ENCODE measurements at places on chromosomes 2 and 18. TPM values are rescaled to one million over a fixed set of nuclear protein-coding genes. Genes with fewer than 3 reads are reported as not detected.

- peak; percentile 62 for DNase-seq
- no peaks in the 10 kb centered on the region for H3K36me3 ChIP-seq
- peaks cover 18% of the 10 kb centered on the region for H3K27me3 ChIP-seq
- no peaks in the 10 kb centered on the region for H3K4me1 ChIP-seq
- H3K27ac ChIP-seq, result no peak overlapping the region
Measured at GRCh38 chr2:121095257-121096080, 189.5 kb downstream of the TFCP2L1 start.

The SNORC gene
- total RNA-seq, result 3.0 TPM

- H3K27me3 ChIP-seq, result no peaks in the 10 kb centered on the region
- peaks cover under 1% of the 10 kb centered on the region for H3K36me3 ChIP-seq
- H3K4me1 ChIP-seq, result peaks cover 7% of the 10 kb centered on the region
- H3K27ac ChIP-seq, result no peak overlapping the region
Measured at GRCh38 chr2:240338274-240338673, 97.2 kb upstream of the GPC1 start.

DNA sequence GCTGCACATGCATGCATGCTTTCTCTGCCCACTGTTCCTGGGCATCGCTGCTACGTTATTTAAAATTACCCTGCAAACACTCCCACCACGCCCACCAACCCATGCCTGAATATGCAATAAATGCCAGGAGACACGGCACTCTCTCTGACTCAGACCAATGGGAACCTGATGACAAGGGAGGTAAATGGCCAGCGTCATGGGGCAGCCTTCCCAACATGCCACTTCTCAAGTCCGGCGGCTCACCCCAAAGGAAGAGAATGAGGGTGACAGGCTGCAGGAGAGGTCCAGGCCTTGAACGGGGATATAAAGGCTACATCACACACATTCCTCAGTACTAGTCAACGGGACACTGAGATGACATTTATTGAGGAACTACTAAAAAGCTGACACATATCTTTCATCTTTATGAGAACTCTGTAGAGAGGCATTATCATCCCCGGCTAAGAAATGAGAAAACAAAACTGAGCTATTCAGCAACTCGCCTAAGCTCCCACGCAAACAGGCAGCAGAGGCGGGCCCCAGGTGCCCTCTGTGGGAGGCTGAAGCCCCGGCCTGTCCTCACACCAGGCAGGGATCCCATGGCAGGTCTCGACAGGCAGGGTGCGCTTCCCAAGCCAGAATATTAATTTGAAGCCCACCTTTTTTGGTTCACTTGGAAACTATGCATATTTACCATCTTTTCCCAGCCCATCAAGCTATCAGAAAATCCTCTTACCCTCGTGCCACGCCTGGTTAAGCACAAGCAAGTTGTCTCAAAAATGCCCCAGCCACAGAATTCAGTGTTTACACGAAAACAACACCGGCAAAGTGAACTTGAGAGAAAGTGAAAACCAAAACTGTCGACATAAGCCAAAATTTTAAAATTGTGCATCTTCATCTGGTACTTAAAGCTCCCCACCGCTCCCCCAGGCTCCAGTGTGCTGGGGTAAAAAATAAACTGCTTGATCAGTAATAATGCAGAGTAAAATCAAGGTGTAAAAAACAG lies 166.3 kb downstream of the HDAC4 start:
- DNase-seq, result no peak
- peaks cover 43% of the 10 kb centered on the region for H3K4me1 ChIP-seq
- H3K36me3 ChIP-seq, result no peaks in the 10 kb centered on the region
- H3K4me3 ChIP-seq, result peak overlapping the region; percentile 23

DNA sequence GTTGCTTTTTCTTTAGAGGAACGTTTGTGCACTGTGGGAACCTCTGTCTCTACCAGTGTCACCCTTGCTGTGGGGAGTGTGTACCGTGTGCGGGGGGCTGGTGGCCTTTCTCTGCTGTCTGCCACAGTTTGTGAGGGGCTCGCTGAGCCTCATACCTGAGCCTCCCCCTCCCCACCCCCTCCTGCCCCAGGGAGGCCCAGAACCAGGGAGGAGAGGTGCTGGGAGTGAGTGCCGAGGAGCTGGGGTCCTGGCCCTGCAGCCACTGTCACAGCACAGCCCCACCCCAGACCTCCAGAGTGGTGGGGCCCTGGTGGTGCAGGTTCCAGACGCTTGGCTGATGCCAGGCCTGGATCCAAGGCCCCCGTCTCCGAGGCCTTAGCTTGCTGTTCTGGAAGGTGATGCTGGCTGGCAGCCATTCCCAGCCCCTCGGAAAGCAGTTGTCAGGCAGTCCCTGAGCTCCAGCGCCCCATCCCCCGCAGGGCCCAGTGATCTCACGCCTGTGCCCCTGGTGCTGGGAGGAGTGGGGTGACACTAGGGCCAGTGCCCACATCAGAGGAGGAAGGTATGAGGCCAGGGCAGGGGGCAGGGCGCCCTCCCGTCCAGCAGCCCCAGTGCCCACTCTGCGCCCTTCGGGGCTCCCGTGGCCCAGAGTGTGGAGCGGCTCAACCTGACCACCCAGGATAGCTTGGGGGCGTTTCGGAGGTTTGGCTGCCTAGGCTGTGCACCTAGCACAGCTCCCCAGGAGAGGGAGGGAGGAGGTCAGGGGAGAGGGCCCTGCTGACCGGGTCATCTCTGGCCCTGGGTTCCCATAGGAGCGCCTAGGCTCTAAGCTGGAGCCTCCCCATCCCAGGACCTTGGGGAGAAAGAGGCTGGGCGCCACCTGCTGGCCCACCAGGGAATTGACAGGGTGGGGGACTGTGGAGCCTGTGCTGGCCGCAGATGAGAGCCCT lies 53.0 kb upstream of the ALPP start:
- H3K27ac ChIP-seq, result no peak overlapping the region
- DNase-seq, result peak; percentile 82
- no peak overlapping the region for H3K4me3 ChIP-seq
- no peaks in the 10 kb centered on the region for H3K27me3 ChIP-seq

DNA sequence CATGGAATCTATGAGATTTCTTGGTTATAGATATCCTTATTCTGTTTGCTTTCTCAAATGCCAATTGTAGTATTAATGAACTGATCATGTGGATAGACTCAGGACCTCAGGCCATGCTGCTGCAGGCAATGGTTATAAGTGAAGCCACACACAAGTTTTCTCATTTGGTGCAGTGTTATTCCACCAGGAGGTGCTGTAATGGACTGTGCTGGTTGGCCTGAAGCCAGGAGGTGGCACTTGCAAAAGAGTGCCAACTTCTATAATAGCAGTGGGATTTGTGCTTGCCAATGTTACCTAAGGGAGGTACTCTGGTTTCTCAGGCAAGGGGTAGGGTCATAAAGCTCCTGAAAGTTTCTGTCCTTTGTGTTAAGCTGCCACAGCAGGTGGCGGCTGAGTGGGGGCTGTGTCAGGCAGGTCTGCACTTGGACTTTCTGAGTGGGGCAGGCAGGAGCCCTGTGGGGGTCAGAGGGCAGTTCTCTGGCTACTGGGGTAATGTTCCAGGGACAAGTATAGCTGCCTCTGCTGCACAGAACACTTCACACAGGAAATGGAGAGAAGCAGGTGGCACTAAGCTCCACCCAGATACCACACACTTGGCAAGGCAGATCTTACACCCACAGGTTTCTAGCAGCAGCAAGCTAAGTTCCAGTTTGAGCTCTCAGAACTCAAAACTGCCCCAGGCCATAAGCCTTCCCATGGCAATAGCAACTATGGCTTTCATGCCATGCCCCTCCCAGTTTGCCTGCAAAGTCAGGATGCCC lies 352.6 kb upstream of the CWC22 start:
- DNase-seq, result no peak
- no peaks in the 10 kb centered on the region for H3K4me1 ChIP-seq
- H3K27ac ChIP-seq, result no peak overlapping the region
- H3K27me3 ChIP-seq, result no peaks in the 10 kb centered on the region

The TMEM178A gene
- total RNA-seq, result 12.0 TPM

DNA sequence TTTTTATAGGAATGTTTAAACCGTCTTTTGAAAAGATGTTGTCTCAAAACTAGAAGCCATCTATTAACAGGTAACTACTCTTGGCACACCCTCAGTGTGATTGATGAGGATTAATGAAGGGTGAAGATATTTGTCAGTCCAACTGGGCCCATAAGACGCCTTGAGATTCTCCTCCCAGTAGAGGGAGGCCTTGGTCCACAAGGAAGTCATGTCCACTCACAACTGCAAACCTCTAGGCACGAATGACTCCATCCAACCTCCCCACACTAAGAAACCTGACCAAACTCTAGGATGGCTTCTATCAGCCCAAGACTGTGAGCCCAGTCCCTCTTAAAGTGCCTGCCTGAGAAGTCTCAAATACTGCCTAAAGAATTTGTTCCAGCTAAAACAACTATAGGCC lies 19.2 kb upstream of the GRP start:
- no peak overlapping the region for H3K4me3 ChIP-seq
- no peaks in the 10 kb centered on the region for H3K36me3 ChIP-seq
- DNase-seq, result no peak
- peaks cover 40% of the 10 kb centered on the region for H3K27me3 ChIP-seq

The TNS1 gene
- 11.3 TPM for total RNA-seq

The IL1RL2 gene
- total RNA-seq, result not detected

DNA sequence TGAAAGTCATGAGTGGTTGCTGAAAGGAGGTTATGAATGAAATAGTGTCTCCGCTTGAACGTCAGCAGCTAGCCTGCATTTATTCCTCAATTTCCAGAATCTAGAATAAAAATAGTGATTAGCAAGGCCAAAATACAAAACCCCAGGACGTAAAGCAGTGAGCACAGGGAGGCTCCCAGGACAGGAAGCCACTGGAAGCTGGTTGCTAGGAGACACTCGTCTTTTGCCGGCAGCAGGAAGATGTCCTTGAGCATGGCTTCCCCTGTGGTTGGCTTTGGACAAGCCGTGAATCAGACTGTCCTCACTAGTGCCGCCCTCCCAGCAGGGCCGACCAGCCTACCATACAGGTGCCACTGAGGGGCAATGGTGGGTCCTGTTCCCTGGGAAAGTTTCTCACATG lies 374.4 kb downstream of the MTX2 start:
- H3K36me3 ChIP-seq, result no peaks in the 10 kb centered on the region
- H3K4me3 ChIP-seq, result no peak overlapping the region
- DNase-seq, result no peak
- H3K27me3 ChIP-seq, result peaks cover 98% of the 10 kb centered on the region

DNA sequence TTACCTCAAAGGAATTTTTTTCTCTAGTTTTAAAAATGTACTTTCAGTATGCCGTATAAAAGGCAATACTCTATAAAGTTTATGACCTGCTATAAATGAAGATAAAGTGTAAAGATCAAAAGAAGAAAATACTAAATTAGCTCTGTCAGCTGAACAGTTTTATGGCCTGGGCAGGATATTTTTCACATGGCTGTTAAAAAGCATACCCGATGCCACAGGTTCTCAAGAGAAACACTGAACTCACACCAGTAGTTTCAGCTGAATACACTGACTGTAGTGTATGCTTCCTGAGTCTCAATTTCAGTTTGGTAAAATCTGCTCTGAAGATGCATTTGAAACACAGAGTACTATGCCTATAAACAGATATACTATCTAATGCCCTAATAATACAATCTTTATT lies 126.0 kb downstream of the PIGN start:
- H3K4me3 ChIP-seq, result no peak overlapping the region
- no peak overlapping the region for H3K27ac ChIP-seq
- peaks cover 6% of the 10 kb centered on the region for H3K4me1 ChIP-seq
- no peaks in the 10 kb centered on the region for H3K27me3 ChIP-seq
- no peak for DNase-seq
- peaks cover 5% of the 10 kb centered on the region for H3K36me3 ChIP-seq

The KLHL29 gene
- 7.3 TPM for total RNA-seq

- no peaks in the 10 kb centered on the region for H3K27me3 ChIP-seq
- no peak for DNase-seq
Measured at GRCh38 chr18:48028696-48029095, 98.2 kb upstream of the SMAD2 start.

GRCh38 chr18:7482342-7482741 lies 84.8 kb upstream of the PTPRM start:
- H3K27me3 ChIP-seq, result no peaks in the 10 kb centered on the region
- H3K36me3 ChIP-seq, result no peaks in the 10 kb centered on the region
- no peak overlapping the region for H3K4me3 ChIP-seq
- no peak overlapping the region for H3K27ac ChIP-seq

DNA sequence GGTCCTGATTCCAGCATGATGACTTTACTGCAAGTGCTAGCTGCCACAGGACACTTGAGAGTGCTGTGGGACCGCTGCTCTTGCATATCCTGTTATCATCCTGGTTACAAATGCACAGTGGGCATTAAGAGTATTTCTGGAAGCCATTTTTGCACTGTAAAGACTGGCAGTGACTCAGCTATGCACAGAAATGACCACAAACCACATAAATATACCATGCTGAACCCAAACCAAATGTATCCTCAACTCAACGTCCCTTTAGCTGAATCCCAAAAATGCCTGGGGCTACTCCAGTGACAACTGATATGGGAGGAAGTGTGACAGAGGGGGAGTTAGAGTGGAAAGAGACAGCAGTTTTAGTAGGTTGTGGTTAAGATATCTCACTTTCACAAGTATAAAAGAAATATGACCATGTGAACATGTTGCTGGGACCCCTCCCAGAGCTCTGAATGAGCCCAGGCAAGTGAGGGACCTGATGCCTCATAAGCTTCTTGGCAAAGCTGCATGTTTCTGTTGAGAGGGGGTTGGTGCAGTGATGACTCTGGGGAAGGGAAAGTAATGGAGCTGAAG lies 37.3 kb downstream of the RHBDD1 start:
- no peak overlapping the region for H3K27ac ChIP-seq
- no peaks in the 10 kb centered on the region for H3K27me3 ChIP-seq
- peaks cover 21% of the 10 kb centered on the region for H3K36me3 ChIP-seq
- H3K4me1 ChIP-seq, result peaks cover 41% of the 10 kb centered on the region
- DNase-seq, result no peak

The SERPINB13 gene
- not detected for total RNA-seq

The PDCL3 gene
- 35.4 TPM for total RNA-seq

DNA sequence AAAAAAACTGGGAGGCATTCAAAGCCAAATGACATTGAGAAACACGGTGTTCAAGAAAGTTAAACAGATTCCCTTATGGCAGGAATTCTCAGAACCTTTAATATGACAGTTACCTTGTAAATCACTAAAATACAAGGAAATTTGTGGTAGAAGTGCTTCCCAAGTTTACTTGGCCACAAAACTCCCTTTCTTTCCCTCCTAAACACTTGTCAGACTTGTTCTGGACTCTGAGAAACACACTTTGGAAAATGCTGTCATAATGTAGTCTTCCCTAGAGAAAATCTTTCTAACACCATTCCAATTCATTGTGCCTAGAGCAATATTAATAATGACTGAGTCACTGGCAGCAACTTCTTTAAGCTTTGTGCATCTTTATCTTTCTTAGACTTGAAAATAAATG lies 140.4 kb downstream of the ANKRD44 start:
- no peak for DNase-seq
- no peaks in the 10 kb centered on the region for H3K36me3 ChIP-seq
- H3K4me3 ChIP-seq, result no peak overlapping the region
- H3K27ac ChIP-seq, result no peak overlapping the region

DNA sequence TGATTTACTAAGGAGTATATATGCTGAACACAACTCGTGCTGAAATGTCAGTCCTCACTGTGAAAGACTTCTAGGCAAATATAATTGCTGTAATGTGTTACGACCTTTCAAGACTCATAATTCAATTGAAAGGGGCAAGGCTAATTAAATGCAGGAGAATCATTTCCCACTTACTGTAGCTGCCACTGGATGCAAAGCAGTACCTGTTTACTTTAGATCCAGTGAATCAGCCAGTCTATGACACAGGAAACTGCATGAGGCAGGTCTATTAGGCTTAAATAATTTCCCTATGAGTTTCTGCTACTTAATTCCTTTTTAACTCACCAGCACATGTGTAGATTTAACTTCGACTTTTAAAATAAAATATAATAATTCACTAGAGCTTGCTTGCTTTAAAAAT lies 125.6 kb downstream of the CTNNA2 start:
- no peak overlapping the region for H3K4me3 ChIP-seq
- DNase-seq, result no peak
- H3K36me3 ChIP-seq, result no peaks in the 10 kb centered on the region
- H3K4me1 ChIP-seq, result no peaks in the 10 kb centered on the region
- no peaks in the 10 kb centered on the region for H3K27me3 ChIP-seq

Data from neural crest cell (in vitro differentiated cells).